ENCODE measurements at places on chromosomes 1 and 21.

- no peak for DNase-seq
These were observed 103.3 kb upstream of the IGSF21 start for GRCh38 chr1:18004278-18004677.

GRCh38 chr1:108537976-108538375 lies 21.9 kb upstream of the EEIG2 start:
- no peak for DNase-seq

- DNase-seq, result no peak
These were observed 14.2 kb upstream of the RUNX3 start for GRCh38 chr1:24944318-24944717.

DNA sequence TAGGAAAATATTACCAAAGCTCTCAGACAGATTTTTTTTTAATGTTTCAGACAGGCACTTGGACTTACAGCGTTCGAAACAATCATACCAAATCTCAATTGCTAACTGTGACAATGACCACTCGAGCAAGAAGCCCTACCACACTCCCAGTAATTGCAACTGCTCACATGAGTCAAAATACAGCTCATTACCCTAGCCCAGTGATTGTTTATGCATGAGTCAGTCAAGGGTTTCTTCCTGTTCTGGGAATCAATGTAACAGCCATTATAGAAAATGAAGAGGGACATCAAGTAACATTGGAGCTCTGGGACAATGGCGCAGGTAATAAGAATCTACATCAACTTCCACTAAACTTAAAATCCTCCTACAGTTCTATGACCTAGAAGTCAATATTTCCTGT lies 56.1 kb upstream of the SH3GLB1 start:
- no peak for DNase-seq

DNA sequence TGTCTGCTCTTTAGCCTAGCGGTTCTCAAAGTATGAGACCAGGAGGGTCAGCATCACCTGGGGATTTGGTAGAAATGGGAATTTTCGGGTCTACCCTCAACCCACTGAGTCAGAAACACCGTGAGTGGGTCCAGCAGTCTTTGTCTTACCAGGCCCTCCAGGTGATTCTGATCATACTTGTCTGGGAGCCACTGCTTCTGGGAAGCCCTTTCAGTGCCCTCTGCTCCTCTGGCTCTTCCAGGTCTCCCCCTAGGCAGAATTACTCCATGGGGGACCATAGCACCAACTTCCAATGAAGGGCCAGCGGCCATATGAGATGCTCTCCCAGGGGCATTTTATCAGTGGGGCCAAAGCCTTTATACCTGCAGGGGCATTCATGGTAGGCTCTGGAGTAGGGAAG lies 81.0 kb upstream of the ETV3 start:
- no peak for DNase-seq

Data from activated CD4-positive, alpha-beta T cell treated with anti-CD3 and anti-CD28 coated beads for 48 hours (primary cell).